ENCODE measurements at places on chromosomes 13 and 19. TPM values are rescaled to one million over a fixed set of nuclear protein-coding genes. Genes with fewer than 3 reads are reported as not detected.

Gene IGSF23
- not detected for total RNA-seq

Gene ZNF582
- total RNA-seq, result 9.7 TPM

Gene PRRG2
- 0.87 TPM for total RNA-seq

Gene LRRC63
- total RNA-seq, result 2.2 TPM

Gene ZNF570
- 8.3 TPM for total RNA-seq

Gene CABP5
- total RNA-seq, result not detected

Gene ZNF573
- total RNA-seq, result 8.3 TPM

Gene IGFL2
- not detected for total RNA-seq

Gene MIA
- not detected for total RNA-seq

Gene S1PR2
- 5.6 TPM for total RNA-seq

Gene CEACAM8
- not detected for total RNA-seq

Gene ZNF208
- 7.2 TPM for total RNA-seq

Gene PSG2
- not detected for total RNA-seq
